ENCODE measurements at places on chromosomes 5 and 9. TPM values are rescaled to one million over a fixed set of nuclear protein-coding genes. Genes with fewer than 3 reads are reported as not detected.

- DNase-seq, result no peak
Measured at GRCh38 chr5:153572411-153573145, 82.1 kb downstream of the GRIA1 start.

DNA sequence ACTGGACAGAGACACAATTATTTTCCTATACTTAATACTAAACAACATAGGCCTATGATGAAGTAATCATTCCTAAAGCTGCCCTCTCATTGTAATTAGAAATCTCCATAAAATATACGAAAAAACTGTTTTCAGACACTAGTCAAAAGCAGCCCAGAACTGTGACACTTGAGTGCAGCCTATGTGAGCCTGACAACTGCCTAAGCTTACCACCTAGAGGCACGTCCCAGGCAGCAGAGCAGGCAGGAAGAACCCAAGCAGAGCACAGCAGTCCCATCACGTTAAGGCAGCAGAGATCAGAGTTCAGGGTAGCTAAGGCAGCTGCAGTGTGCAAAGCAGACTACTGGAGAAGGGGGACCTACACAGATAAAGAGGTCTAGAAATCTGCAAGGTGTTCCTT is 46.4 kb downstream of the GOLPH3 start:
- DNase-seq, result no peak

DNA sequence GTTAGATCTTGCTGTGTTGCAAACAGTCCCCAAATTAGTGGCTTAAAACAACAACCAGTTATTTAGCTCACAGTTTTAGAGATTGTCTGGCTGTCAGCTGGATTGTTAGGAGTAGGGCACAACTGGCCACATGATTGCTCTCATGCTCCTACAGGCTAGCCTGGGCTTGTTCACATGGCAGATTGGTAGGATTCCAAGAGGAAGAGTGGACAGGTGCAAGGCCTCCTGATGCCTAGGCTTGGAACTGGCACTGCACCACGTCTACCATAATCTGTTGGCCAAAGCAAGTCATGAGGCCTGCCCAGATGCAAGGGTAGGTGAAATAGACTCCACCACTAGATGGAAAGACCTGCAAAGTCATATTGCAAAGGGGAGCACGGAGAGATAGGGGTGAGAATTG is 76.4 kb downstream of the ACER2 start:
- DNase-seq, result no peak

- peak; percentile 23 for DNase-seq
Measured at GRCh38 chr5:123035360-123035917, 1.1 kb downstream of the PPIC start.

The GNA14 gene
- not detected for total RNA-seq

The CDC20B gene
- total RNA-seq, result not detected

DNA sequence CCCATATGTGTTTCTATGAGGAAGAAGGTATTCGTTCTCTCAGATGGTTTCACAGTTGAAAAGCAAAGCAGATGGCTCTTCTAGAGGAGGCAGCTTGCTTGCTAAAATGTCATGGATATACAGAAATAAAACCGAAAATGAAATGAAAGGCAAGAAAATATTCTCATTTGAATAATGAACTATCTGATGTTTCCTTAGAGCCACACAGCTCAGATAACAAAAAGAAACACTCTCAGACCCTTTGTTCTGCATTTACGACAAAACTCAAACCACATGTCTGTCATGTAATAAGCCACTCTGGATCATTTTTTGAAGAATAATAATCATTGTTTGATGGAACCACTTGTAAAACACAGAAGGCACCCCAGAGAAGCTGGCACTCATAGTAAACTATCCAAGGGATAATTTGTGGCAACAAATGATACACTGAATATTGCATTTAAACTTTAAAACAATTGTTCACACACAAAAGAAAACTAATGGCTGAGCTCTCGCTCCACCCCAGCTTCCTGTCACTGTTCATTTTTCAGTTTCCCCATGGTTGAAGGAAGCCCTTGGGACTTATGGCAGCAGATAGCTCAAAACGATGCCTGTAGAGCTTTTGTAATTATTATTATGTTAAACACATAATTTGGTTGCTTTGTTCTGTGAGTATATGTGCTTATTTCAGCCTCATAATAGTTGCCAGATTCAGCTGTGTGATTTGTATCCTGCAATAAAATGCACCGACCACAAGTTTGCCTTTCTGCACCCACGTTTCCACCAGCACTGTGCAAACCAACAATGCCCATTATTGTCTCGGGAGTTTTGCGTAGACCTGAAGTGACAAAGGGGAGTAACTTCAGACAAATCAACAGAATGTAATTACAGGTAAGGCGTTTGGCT is 256.0 kb downstream of the TMEM167A start:
- DNase-seq, result no peak

- no peak for DNase-seq
Measured at GRCh38 chr5:134145041-134145757, 30.7 kb downstream of the TCF7 start.

- DNase-seq, result no peak
Measured at GRCh38 chr5:67310740-67311139, 114.1 kb upstream of the CD180 start.

GRCh38 chr5:143244000-143244736 is 159.3 kb downstream of the NR3C1 start:
- no peak for DNase-seq

The MYOT gene
- not detected for total RNA-seq

DNA sequence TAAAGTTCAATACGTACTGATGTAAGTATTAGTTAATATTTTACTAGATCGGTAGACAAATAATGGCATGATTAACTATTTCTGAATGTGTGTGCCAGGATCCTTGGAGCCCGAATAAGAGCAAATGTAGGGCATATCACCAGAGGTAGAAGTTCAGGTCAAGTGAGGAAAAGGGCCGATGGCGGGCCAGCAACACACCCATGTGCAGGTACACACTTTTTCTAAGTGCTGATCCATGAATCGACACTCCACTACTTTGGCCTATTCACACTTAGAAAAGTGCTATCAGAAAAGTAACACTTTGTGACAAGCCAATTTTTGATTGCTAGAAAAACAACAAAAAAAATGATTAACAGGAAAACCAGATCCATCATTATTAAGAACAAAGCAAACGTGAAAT is 150.3 kb downstream of the AUH start:
- DNase-seq, result no peak

The FIBCD1 gene
- not detected for total RNA-seq

GRCh38 chr5:105684799-105685198 is 1985.9 kb downstream of the EFNA5 start:
- DNase-seq, result no peak

DNA sequence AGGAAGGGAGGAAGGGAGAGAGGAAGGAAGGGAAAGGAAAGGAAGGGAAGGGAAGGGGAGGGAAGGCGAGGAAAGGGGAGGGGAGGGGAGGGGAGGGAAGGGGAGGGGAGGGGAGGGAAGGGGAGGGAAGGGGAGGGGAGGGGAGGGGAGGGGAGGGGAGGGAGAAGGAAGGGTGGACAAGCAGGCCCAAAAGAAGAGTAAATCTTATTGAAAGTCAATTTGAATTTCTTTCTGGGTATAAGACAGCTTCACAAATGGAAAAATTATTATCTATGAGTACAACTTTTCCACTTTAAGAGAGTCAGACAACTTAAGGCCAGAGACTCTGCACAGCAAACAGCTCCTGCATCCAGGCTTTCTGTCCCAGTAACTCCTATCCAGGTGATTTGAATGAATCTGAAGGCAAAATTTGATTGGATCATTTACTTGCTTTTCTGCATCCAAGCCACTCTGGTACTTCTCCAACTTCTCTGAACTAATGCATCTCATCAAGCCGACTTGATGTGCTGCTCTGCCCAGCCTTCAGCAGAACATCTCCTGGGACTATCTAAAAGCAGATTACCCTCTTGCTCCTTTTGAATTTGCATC is 363.4 kb upstream of the KIF2A start:
- DNase-seq, result no peak

DNA sequence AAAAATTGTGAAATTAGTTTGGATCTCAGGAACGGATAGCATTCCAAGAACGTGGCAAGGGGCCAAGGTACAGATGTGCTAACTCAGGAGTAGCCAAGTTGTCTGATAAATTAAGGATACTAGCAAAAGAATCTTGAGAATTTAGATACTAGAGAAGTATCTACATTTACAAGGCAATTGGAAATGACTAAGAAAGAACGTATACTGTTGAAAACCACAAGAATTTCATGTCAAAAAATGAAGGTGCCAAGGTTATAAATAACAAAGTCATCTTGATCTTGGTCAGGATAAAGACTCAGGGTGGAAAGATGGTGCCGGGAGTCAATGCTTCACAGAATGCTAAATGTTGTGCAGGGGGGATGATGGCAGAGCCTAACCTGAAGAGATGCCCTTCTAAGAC is 19.2 kb downstream of the CAPSL start:
- DNase-seq, result no peak

The PCDHAC2 gene
- total RNA-seq, result not detected

The SMIM32 gene
- not detected for total RNA-seq

- DNase-seq, result no peak
Measured at GRCh38 chr5:177325868-177326381, 14.2 kb upstream of the MXD3 start.

GRCh38 chr5:88487066-88487465 is 218.4 kb upstream of the TMEM161B start:
- no peak for DNase-seq

GRCh38 chr5:16934123-16934522 is 2.0 kb downstream of the MYO10 start:
- DNase-seq, result no peak

GRCh38 chr9:135480071-135480939 is 723 bp downstream of the PPP1R26 start:
- peak; percentile 31 for DNase-seq

DNA sequence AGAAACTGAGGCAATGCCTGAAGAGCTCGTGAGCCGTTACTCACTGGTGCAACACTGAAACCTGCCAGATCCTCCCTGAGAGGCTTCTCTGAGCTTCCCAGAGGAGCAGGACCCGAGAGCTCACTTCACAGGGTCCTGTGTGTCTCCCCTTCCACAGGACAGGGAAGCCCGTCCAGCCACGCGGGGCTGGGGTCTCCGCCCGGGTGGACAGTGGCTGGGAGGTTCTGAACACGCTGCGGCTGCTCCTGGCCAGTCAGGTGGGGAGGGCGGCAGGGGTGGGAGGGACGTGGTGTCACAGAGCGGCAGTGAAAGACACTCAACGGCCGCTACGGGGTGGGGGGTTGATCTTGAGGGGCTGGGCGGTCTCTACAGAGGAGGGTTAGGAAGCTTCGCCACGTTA is 290 bp upstream of the ZDHHC11 start:
- no peak for DNase-seq

The ZNF79 gene
- 14.0 TPM for total RNA-seq

DNA sequence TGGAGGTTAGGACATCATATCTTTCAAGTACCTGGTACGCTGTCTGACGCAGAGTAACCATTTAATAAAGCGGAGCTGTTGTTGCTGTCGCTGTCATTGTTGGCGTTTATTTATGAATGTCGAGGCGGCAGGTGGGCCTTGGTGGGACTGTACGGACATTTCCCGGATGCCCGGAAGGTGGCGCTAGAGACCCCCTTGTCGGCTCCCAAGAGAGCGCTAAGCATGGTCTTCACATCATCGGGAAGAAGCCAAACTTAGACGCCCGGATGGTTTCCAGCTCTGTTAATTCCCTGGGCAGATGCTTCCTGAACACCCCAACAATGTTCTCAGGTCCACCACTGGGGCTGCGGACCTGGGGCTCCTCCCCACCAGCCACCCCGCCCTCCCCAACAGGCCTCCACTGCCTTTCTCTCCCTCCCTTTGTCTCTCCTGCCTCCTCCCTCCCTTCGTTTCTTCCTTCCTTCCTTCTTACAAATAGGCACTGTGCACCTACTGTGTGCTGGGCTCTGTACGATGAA is 54.1 kb downstream of the DUSP1 start:
- DNase-seq, result peak; percentile 79

- no peak for DNase-seq
Measured at GRCh38 chr9:18111146-18111545, 362.8 kb upstream of the ADAMTSL1 start.

The AKNA gene
- total RNA-seq, result 322 TPM

GRCh38 chr9:90018688-90019087 is 413.9 kb downstream of the GADD45G start:
- no peak for DNase-seq

DNA sequence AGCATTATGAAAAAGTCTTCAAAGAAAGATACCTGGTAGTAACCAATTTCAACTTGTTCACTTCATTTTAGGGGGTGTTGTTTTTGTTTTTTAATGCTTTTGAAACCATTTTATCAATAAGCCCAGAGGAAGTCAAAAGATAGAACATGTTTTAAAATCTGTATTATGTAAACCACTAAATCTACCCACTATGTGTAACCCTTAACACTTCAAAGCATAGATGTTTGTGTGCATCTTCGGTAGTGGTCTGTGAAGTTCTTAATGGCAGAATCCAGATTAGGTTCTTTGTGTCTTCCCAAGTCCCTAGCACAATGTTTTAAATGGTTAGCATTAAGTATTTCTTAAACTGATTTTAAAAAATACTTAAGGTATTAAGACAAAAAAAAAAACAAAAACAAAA is 6.3 kb downstream of the PLAA start:
- DNase-seq, result no peak

- DNase-seq, result no peak
Measured at GRCh38 chr9:115651461-115651860, 502.1 kb upstream of the PAPPA start.

- no peak for DNase-seq
Measured at GRCh38 chr5:80834710-80835109, 125.5 kb upstream of the RASGRF2 start.

DNA sequence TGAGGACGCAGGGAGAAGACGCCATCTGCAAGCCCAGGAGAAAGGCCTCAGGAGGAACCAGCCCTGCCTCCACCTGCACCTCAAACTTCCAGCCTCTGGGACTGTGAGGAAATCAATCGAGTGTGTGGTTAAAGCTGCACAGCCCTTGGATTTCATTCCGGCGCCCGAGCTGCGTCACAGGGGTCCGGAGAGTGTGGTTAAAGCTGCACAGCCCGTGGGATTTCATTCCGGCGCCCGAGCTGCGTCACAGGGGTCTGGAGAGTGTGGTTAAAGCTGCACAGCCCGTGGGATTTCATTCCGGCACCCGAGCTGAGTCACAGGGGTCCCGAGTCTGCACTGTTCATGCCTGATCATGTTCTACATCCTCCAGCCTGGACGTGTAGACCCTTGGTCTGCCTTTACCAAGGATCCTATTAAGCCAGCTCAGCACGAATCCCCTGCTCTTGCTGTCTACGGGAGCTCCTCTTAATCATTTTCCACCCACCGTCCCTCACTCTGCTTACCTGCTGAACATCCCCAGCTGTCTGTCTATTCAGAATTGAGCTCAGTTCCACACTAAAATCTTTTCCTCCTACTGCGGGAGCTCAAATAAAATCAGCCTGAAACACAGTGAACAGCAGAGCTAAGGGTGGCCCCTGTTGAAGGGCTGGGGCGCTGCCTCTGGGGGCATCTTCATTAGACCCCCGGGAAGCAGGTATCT is 73.0 kb upstream of the OLFM1 start:
- no peak for DNase-seq

DNA sequence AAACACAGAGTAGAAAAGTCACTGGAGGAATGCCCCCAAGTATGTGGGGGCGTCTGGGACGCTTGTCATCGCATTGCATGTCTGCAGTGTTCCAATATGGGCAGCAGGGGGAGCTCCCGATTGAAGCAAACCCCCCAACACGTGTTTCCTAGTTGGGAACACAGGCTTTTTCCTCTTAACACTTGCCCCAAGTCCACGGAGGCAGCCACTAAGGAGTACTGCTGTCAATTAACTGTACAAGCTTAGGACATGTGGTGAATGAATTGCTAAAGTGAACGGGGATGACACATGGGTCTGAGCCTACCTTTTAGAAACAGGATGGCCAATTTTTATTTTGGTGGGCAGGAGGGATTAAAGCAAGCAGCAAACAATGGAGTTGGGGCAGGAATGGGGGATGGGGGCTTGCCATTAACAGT is 2.2 kb downstream of the GABRB2 start:
- DNase-seq, result no peak

- no peak for DNase-seq
Measured at GRCh38 chr9:92637886-92638620, 31.9 kb downstream of the IPPK start.

The C5orf58 gene
- not detected for total RNA-seq
